Activated naive CD4-positive, alpha-beta T cell treated with Interleukin-2 at 50 U/mL for 16 hours (primary cell): ENCODE measurements at places on chromosomes 5 and 9.
A peak's percentile ranks its signal among the peaks of the same experiment; 100 is the strongest.

- DNase-seq = no peak
Observed at GRCh38 chr9:19985081-19985480, 196.2 kb upstream of the SLC24A2 start.

- no peak for DNase-seq
Observed at GRCh38 chr9:18800579-18800978, 232.4 kb downstream of the SAXO1 start.

DNA sequence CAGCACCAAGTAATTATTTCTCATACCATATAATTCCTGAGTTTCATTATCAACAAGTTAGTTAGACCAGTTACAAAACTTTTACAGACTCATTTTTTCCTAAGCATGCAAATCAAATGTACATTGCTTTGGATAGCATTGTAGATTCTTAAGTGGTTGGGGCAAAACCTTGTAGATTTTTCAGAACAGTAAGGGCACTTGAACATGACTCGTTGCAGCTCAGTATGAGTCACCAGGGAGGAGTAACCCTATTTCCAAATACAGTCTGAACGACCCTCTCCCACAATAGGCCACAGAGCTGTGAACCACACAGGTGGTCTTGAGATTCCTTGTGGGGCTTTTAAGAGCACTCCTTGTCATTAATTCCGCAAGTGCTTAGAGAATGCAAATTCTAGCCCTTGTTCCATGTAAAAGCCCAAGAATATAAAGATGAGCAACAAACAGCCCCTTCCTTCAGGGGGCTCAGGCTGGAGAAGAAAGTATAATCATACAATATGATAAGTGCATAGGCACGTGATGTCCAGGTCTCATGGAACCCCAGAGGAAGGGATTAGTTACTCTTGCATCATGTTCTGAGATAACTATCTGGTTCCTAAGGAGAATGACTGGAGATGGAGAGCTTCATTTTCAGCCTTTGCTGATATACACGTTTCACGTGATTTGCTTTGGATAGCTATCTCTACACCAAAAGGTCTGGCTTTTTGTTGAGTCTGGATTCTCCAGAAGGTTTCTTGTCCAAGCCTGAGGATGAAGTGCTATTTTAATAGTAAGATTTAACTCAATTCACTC lies 295.7 kb downstream of the KCNN2 start:
- no peak for DNase-seq

DNA sequence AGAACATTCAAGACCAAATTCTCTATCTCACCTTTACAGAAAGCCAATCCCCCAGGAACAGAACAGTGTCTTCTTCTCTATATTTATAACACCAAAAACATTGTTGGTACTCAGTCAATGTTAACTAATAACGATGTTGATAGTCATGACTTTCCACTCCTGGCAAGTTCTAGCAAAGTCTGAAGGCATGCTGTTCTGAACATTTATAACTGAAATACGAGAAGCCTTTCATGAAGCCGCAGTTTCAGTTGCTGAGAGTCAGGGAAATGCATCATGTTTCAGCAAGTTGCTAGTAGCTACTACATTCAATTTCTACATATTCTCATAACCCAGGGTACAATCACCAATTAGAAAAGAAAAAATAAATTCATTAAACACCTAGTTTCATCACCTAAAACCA lies 301.4 kb downstream of the PDE4D start:
- no peak for DNase-seq

- DNase-seq = no peak
Observed at GRCh38 chr5:2550509-2550908, 201.0 kb downstream of the IRX2 start.

GRCh38 chr5:181566-181965 lies 9.7 kb upstream of the LRRC14B start:
- DNase-seq = no peak

- no peak for DNase-seq
Observed at GRCh38 chr5:84253946-84254345, 130.7 kb downstream of the EDIL3 start.

DNA sequence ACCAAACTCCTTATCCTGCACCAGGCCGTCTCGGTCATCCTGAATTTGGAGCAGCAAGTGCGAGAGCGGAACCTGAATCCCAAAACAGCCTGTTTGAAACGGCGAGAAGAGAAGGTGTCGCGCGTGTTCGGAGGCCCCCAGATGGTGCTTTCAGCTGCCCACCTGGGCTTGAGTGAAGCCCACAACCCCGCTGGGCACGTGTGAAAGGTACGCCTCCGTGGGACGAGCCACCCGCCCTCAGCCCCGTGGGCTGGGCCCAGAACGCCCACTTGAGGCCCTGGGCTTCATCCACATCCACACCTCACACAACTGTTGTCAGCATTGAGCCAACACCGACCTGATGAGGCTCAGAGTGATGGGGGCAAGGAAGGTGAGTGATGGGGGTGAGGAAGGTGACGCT lies 72.8 kb downstream of the INSL6 start:
- DNase-seq = no peak

DNA sequence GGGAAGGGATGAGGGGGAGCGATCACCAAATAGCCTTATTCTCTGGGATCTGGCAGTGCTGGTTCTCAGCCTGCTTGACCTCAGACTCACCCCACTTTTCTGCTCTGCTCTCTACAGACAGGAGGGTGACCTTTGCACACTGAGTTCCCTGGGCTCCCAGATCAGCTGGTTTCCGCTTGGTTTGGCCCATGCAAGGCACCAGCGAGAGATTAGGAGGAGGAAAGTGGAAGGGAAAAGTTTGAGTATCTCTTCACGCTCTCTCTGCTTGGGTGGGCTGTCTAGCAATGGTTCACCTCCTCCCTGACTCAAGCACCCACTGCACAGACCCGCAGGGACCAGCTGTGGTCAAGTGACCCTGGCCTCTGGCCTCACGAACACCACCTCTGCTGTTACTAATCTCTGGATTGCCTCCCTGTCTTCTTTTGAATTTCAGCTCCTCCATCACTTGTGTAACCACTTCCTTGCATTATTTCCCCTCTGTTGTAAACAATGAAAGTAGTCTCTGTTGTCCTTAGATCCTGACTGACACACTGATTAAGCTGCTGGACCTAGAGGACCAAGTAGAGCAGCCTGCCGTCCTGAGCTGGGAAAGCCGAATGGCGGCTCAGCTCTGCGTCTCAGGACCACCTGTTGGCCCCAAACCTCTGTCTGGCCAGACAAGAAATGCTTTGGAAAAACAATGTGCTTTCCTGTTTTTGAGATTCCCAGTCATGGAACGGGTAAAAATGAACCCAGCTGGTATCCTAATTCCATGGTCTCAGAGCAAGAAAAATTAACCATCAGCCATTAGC lies 186.6 kb downstream of the CRB2 start:
- no peak for DNase-seq

GRCh38 chr9:117624106-117624505 lies 80.1 kb upstream of the TLR4 start:
- DNase-seq = no peak

DNA sequence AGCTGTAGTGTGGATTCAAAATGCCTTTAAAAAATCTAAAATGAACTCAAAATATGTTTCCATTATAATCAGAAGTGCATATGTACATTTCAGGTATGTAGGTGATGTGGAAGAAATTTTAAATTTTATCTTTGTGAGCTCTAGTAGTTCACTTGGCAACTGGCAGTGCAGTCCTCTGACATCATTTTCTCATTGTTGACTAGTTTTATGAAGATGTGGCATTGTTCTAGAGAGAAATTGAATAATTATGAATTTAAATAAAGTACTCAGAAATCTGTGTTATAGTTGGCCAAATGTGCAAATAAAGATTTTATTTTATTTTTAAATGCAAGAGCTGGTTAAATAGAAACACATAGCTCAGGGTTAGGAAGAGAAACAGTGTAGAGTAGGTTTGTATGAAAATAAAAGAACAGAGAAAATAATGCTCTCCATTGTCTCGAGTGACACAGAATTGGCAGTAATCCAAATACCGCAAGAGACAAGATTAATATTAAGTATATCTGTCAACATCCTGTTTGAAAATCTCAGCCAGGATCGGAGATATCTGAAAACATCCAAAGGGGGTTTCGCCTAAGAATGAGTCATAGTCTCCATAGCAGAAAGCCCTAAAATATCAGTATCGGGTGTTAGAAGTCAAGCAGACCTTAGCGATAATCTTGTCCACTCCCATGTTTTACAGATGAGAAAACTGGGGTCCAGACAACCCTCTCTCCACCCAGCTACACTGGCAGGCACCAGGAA lies 189.4 kb downstream of the CCDC192 start:
- DNase-seq = no peak

DNA sequence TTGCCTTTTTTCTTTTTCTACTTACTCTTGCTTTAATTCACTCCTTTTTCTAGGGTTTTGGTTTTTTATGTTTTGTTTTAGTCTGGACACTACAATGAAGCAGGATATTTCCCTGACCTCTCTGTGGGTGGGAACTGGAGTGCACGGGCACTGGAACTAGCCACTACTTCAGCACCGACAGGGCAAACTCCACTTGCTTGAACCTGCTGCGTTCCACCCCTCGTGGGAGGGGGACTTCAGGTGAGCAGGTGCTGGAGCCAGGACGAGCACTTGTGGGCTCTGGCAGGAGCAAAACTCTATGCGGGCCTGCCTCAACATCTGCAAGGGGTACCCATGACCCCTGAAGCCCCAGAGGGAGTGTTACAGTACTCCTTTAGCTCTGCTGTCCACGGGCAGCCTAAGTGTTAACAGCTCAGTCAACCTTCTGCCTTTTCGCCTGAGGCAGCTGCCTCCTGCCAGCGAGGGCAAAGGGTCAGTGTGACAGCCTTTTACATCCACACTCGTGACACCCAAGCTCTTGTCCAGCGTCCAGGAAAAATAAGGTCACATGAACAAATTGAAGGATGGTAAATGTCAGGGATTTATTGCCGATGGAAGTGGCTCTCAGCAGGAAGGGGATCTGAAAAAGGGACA lies 144.1 kb upstream of the NFIL3 start:
- DNase-seq = no peak

GRCh38 chr9:14062586-14063221 lies 251.2 kb downstream of the NFIB start:
- DNase-seq = no peak

DNA sequence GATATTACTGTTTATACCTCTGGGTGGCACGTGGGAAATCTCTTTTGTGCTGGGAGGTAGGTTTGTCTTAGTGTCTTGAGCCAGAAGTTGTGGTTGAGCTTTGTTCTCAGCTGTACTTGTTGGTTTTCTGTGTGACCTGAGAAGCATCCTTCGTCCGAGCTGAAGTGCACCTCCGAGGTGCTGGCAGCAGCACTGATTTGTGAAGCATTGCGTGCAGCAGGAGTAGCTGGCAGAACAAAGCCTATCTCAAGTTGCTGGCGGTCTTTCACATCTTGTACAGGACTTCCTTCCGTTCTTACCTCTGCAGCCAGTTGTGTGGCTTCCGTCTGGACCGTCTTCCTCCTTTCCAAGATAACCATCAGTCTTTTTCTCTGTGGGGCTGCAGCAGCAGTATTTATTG lies 4.3 kb downstream of the PRRC2B start:
- DNase-seq = peak; percentile 47

GRCh38 chr9:32487981-32488380 lies 38.0 kb downstream of the RIGI start:
- DNase-seq = no peak

GRCh38 chr5:68435611-68436010 lies 220.1 kb downstream of the PIK3R1 start:
- no peak for DNase-seq

DNA sequence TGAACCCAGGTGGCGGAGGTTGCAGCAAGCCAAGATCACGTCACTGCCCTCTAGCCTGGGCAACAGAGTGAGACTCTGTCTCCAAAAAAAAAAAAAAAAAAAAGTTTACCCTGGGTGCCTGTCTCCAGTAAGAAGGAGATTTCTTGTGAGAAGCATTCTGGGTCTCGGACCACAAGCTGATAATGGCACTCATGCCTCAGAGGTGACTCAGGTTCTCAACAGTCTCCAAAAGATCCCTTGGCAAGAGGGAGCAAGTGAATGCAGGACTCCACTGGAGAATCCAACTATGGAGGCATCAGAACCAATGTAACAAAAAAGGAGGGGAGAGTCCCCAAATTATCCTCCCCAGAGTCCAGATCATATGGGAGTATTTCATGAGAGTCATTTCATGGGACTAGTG lies 106.0 kb upstream of the LRRTM2 start:
- DNase-seq = no peak

DNA sequence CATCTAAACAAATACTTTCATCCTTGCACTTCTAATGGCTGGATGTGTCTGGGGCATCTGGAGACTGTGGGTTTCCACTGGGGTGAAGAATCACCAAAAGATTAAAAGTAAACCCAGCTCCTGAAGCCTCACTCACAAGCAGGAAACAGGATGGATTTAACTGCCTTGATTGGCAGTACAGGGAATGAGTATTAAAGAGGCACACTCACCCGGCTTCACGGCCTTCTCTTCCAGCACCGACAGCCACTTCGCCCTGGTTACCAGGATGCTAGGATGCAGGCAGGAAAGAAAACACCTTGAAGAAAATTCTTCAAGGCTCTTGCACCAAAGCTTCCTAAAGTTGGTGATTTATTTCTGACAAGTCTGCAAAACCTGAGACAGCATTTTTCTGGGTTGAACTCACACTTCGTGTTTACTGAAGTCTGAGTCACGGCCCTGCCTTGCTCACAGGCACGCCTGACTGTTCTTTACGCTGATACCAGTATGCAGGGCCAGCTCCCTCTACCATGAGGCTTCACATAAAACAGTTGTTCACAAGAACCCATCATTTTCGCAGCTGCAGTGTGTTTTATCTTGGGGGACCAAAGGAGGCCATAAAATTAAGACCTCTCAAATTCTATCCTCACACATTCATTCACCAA lies 56.5 kb upstream of the ZNF354A start:
- DNase-seq = no peak

DNA sequence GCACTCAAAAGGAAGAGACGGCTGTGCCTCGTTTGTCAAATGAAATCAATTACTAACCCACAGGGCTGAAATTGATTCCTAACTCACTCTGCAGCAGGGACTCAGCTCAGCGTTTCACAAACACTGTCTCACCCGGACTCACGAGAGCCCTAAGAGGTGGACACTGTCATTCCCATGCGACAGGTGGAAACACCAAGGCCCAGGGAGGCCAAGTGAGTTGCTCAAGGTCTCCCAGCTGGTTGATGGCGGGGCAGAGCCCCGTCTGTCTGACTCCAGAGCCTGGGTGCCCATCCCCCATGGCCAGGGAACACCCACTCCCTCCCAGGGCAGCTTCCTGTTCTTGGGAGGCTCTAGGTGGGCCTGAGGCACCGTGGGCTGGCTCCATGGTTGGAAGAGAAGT lies 1.3 kb upstream of the PLPP7 start:
- DNase-seq = no peak

DNA sequence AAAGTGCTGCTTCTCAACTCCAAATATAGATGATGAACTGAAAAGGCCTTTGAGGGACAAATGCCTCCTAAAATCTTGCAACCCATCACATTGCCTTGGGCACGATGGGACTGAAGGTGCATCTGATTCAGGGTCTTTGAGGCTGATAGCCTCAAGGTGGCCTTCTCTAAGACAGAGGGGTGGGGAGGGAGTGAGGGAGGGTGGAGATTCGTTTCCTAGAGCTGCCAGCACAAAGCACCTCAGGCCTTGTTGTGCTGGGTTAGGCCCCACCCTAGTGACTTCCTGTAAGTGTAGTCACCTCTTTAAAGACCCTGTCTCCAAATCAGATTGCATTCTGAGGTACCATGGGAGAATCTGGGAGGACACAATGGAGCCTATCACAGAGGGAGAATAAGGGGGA lies 57.1 kb downstream of the BARX1 start:
- no peak for DNase-seq

GRCh38 chr9:87214991-87215390 lies 267.7 kb upstream of the GAS1 start:
- no peak for DNase-seq
